ENCODE measurements at places on chromosomes 7 and 10. TPM values are rescaled to one million over a fixed set of nuclear protein-coding genes. Genes with fewer than 3 reads are reported as not detected.

The MRPS33 gene
- 67.7 TPM for total RNA-seq

The SRRM3 gene
- total RNA-seq = 0.17 TPM

The FAM25C gene
- total RNA-seq = not detected

The DNAJC1 gene
- 56.5 TPM for total RNA-seq

The GIMAP7 gene
- total RNA-seq = not detected

The FAM221A gene
- total RNA-seq = 0.45 TPM

The EPO gene
- total RNA-seq = not detected

The NPY4R gene
- not detected for total RNA-seq

The ASL gene
- 59.7 TPM for total RNA-seq

The CHRM2 gene
- not detected for total RNA-seq

The ZCWPW1 gene
- 1.7 TPM for total RNA-seq

The SFTPA1 gene
- total RNA-seq = not detected

The KCNH2 gene
- not detected for total RNA-seq

DNA sequence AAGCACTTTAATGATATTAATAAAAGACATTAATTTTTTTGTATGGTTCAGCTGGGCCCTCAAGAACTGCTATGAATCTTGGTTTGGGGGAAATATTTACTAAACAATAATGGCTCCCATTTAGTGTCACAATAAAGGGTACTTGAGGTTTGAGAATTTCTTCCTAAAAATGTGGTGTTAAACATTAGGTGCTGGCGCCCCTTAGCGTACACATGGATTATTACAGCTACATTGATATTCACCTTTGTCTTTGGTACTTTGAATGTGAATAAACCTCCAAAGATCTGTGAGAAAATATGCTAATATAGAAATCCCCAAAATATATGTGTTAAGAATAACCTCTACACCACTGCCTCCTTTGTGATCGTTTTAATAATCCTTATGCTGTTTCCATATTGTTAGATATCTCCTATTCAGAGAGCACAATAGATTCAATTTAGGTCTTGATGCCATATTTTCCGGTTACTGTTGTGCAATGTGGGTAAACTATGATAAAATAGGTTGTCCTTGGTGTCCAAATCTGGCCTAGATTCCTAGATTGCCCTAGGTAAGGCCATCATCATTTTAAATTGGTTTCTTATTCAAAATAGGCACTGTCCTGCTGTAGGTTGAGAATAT is 161.8 kb upstream of the CACNA2D1 start:
- DNase-seq = peak; percentile 16

DNA sequence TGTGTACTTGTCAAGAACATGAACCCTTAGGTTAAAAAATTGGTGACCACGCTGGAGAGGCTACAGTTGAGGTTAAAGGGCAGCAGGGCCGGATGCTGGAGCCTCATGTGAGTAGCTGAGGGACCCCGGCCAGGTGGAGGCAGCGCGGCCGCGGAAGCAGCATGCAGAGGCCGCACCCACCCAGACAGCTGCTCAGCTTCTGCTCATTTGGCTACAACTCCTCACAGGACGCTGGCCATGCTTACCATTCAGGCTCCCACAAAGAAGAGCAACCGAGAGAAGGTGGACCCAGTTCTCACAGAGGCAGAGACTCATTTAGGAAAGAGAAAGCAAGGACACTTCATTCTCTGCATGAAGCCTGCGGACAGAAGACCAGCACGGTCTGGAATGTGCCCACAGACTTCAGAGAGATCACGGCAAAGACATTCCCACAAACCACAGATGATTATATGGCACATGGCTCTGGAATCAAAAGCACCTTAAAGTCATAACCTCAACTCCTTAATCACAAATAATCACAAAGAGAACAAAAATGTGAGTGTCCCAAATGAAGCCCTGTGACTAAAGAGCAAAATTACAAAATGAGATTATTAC is 94.4 kb downstream of the VOPP1 start:
- DNase-seq = peak; percentile 76

GRCh38 chr7:106036004-106036403 is 72.9 kb downstream of the CDHR3 start:
- DNase-seq = no peak

DNA sequence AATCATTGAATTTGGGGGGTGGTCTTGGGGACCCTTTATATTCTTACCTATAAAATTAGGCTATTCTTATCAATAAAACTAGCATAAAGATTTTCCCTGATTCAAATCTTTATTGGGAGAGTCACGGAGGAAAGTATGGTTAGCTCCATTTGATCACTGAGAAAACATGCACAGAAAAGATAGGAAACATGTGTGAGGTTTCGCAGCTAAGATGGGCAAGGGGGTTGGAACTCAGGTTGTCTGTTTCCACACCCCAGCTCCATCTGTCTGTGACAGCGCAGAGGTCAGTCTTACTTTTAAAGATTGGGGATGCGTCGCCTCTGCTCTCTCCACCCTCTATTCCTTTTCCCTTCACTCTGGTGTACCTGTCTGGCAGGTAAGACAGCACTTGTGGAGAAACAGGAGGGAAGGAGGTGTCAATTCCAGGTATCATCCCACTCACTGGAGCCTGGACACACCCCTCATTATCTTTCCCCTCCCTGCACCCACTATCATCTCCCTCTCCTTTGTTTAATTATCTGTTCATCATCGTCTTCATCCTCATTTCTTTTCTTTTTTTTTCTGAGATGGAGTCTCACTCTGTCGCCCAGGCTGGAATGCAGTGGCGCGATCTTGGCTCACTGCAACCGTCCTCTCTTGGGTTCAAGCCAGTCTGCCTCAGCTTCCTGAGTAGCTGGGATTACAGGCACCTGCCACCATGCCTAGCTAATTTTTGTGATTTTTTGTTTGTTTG is 2.4 kb upstream of the DENND10 start:
- DNase-seq = no peak

DNA sequence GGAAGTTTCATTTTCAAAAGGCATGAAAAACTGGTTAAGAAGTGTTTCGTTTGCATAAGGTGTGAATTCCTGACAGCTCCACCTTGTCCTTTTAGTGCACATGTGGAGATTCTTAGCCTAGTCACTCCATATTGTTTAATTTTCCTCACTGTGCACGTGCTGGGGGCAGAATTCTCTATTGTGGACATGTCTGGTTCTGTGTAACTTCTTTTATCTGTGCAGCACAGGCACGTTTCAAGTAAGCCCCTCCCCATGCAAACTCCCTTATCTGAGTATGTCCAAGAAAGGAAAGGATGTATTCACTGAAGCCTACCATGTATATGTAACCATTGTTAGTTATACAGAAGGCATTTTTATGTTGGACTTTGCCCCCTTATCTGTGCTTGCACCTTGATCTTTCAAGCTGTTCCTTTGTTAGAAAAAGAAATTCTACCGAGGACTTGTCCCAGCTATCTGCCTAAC is 1346.3 kb downstream of the REEP3 start:
- DNase-seq = no peak

GRCh38 chr7:155830961-155831806 is 18.9 kb upstream of the SHH start:
- no peak for DNase-seq

- peak; percentile 61 for DNase-seq
These were observed 65.4 kb downstream of the PRPF18 start for GRCh38 chr10:13651969-13652720.

GRCh38 chr7:24637706-24638105 is 64.5 kb downstream of the PALS2 start:
- DNase-seq = no peak

DNA sequence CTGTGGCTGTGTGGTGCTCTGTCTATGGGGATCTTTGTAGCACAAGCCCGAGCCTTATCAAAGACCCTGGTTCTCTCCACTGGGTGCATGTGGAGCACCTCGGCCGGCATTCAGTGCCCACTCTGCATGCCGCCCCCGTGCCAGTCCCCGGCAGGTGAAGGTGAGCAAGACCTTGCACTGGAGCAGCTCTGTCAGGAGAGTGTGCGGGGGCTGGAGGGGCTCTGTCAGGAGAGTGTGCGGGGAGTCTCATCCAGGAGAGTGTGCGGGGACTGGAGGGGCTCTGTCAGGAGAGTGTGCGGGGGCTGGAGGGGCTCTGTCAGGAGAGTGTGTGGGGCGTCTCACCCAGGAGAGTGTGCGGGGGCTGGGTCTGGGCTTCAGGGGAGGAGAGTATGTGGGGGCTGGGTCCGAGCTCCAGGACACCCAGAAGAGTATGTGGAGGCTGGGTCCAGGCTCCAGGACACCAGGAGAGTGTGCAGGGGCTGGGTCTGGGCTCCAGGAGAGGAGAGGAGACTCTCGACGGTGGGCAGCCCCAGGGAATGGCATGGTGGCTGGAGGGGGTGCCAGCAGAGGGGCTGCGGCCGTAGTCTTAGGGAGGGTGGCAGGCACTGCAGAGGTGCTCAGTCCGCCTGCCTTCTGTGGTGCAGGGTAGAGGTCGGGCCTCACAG is 40.8 kb downstream of the INPP5A start:
- no peak for DNase-seq

DNA sequence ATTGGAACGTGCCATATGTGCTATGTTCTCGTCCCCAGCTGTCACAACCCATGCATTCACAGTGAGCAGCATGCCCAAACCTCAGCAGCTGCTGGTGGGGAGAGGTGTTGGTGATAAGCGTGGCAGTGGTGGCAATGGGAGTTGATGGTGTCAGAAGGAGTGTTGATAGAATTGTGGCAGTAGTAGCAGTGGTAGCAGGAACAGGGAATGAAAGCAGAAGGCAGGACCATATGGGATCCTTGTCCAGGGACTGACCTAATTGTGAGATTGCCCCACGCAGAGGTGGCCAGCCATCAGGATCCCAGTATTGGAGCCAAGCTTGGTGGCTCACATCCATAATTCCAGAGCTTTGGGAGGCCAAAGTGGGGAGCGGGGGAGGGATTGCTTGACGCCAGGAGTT is 276.3 kb downstream of the GALNT17 start:
- no peak for DNase-seq

GRCh38 chr10:33027088-33027487 is 69.1 kb upstream of the ITGB1 start:
- peak; percentile 48 for DNase-seq

GRCh38 chr7:37848297-37848696 is at the start of gene NME8:
Gene NME8, plus strand, starts transcription at chr7:37848597. Its CDS starts 1,670 bp downstream, at chr7:37850267.
- DNase-seq = no peak

DNA sequence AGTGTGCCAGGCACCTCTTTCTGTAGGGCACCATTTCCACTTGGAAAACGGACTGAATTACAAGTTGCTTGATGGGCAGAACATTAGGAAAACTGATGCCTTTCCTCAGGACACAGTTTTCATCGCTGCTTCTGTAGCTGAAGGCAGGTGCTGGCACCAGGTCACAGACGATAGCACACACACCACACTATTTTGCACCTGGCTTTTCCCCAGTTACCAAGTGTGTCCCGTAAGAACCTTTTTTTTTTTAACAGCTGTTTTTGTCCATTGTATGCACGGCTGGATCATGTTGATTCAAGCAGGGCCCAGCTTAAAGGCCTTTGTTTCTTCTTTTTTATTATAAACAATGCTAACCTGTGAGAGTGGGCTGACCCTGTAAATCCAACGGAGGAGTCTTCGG is 1.3 kb upstream of the GET4 start:
- DNase-seq = no peak

- DNase-seq = peak; percentile 65
These were observed 1.1 kb downstream of the FKBP9 start for GRCh38 chr7:32958046-32959025.

DNA sequence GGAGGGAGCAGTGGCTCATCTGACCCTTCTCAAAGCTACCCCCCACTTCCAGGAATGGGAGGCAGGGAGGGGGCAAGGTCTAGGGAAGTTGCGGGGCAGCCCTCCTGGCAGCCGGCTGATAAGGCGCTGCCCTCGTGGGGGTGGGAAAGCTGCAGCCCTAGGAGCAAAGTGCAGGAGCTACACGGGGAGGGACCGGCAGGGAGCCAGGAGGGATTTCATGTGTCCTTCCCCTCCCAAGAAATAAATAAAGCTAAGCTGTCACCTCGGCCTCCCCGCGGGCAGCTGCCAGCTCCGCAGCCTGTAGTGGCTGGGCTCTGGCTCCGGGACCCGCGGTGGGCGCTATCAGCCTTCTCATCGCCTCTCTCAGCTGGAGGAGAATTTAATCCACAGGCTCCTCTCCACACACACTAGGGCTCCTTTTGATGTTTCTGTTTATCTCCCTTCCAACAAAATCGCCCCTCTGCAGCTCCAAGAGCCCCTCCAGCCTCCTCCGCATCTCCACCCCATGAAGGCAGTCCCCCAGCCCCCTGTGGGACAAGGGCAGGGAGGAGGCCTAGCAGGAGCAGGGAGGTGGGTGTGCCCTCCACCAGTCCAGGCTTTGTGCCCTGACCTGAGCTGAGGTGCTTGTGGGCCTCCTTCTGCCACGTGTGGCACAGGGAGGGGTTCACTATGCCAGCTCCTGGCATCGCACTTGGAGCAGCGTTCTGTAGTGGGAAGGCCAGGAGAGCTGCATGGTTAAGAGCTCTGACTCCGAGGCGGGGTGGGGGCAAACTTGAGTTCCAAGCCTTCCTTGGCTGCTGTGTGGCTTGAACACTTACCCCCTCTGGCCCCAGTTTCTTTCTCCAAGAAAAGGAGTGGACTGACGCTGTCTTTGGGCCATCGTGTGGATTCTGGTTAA is 80.5 kb downstream of the C10orf105 start:
- no peak for DNase-seq

DNA sequence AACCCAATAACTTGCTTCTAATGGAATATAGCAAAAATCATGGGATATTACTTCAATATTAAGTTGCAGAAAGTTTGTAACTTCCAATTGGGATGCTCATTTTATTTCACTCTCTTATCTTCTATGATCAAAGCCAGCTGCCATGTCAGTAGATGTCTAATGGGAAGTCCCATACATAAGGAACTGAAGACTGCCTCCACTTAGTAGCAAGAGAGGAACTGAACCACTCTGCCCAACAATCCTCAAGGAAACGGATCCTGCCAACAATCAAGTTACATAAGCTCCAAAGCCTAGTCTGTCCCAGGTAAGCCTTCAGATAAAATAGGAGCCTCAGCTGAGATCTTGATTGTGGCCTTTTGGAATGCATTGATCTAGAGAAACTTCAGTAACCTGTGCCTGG is 431.5 kb upstream of the PCDH15 start:
- DNase-seq = no peak

Measured in mammary epithelial cell (primary cell).